ENCODE measurements at places on chromosomes 2 and 18.

GRCh38 chr2:82158150-82158549 lies 1853.6 kb upstream of the LRRTM1 start:
- no peak for DNase-seq

DNA sequence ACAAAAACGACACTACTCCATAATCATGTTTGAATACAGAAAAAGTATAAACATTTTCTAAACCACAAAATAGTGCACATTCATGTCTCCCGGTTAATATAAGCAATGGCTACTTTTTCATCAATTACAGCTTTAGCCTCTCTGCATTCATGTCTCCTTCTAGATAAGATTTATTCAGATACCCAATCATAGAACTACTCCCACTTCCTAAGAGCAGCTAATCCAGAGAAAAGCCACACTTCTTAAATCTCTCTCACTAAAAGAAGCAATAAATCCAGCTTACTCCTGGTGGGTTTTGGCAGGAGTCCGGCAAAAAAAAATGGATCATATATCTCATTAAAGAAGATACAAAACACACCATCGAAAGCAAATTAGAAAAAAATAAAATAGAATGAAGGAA lies 20.1 kb downstream of the DSEL start:
- no peak for DNase-seq

DNA sequence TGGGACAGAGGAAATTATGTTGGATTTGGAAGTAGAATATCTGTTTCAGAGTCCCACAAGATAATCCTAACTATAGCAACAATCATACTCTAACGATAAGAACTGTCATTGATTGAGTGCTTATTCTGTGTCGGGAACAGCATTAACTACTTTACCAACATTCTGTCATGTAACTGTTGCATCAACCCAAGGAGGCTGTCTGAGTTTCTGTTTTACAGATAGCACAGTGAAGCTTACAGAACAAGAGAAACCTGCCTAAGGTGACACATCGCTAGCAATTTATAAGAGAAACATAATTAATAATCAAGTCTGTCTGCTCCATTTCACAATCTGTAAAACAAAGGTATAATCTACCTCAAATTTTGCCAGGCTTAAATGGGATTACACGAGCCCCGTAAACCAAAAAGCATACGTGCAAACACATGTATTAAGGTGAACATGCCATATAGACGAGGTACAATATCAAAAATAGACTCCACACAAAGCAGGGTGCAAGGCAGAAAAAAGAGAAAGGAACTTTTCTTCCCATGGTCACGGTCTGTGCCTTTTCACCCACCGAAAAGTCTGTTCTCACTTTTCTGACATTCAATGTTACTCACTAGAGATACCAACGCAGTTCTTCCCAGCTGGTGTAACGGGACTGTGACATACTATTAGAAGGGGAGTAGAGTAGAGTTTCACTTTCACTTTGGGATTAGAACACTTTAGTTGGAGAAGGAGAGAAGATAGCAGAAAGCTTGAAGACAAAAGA lies 37.2 kb upstream of the SLC8A1 start:
- DNase-seq: no peak

DNA sequence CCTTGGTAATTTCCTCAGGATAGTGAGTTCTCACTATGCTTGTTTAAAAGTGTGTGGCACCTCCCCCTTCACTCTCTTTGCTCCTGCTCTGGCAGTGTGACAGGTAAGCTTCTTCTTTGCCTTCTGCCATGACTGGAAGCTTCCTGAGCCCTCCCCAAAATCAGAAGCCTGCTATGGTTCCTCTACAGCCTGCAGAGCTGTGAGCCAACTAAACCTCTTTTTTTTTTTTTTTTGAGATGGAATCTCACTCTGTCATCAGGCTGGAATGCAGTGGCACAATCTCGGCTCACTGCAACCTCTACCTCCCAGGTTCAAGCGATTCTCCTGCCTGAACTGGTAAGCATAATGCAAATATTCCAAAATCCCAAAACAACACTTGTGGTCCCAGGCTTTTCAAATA lies 80.0 kb downstream of the SOWAHC start:
- DNase-seq: no peak

- DNase-seq: no peak
Measured at GRCh38 chr18:7334973-7335568, 104.2 kb downstream of the LRRC30 start.

- no peak for DNase-seq
Measured at GRCh38 chr18:45408218-45408617, 207.1 kb upstream of the SLC14A2 start.

- DNase-seq: no peak
Measured at GRCh38 chr2:12817870-12818269, 101.1 kb downstream of the TRIB2 start.

- DNase-seq: no peak
Measured at GRCh38 chr2:70374616-70375015, 72.7 kb upstream of the FAM136A start.

DNA sequence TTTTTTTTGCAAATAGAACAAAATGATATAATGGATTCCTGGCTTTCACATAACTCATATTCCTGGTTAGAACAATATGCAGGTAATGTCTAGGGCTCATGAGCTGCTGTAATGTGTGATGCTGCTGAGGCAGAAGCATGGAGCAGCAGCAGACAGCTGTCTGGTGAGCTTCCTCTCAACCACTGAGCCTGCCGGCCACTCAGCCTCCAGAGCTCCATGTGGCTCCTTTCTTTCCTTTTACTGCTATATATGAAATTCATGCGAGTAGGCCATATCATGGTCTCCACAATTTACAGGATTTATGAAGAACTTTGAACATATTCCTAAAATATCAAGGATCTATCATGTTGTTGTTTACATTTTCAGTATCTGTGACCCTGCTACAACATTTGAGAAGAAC lies 120.9 kb downstream of the MEP1B start:
- DNase-seq: no peak

GRCh38 chr2:5394223-5394622 lies 298.0 kb upstream of the SOX11 start:
- no peak for DNase-seq

GRCh38 chr2:173358616-173359015 lies 3.9 kb downstream of the CDCA7 start:
- DNase-seq: no peak

DNA sequence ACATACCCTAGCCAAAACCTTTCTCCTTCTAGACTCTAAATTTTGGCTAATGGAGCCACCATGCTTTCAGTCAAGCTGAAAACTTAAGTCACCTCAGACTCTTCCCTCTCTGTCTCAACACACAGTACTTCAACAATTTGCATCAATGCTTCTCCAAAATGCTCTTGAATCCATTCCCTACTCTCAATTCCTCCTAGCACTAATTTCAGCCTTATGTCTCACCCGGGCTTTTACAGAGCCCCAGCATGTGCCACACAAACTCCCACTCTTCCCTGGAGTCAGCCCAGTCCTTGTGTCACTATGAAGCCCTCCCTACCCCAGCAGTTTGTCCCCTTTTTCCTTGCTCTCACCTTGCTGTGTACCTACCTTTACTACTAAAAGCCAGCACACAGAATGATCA lies 38.7 kb downstream of the AAK1 start:
- DNase-seq: no peak

GRCh38 chr2:37869304-37869703 lies 55.8 kb upstream of the RMDN2 start:
- no peak for DNase-seq

DNA sequence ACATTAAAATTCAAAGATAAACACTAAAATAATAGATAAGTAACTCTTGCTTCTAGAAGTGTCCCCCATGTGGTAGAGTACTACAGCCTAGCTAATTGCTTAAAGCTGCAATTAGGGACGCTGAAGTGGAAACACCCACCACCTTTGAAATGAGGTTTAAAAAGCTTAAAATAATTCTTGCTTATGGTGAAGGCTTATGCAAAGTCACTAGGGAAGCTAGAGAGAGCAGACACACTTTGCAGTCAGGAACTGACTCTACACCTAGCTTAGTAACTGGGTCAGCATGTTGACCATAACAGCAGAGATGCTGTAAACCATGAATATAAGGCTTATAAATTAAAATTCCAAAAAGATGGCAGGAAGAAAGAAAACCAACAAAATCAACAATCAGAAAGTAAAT lies 65.4 kb upstream of the DSG1 start:
- no peak for DNase-seq

DNA sequence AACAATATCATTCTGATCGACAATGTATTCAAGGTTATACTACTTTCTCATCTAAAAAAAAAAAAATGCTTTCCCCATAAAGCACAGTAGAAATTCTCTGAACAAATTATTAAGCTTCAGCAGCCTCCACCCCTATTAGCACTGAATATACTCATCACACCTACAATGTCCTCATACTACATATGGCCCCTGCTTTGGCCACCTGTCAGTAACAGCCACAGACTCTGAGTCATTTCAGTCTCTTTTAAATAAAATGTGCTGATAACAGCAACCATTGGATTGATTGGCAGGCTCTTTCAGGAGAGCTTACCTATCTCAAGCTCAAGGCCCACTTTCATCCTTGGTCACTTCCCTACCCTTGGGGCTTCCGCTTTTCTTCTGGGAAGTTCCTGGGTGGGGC lies 236.7 kb downstream of the TMX3 start:
- no peak for DNase-seq

DNA sequence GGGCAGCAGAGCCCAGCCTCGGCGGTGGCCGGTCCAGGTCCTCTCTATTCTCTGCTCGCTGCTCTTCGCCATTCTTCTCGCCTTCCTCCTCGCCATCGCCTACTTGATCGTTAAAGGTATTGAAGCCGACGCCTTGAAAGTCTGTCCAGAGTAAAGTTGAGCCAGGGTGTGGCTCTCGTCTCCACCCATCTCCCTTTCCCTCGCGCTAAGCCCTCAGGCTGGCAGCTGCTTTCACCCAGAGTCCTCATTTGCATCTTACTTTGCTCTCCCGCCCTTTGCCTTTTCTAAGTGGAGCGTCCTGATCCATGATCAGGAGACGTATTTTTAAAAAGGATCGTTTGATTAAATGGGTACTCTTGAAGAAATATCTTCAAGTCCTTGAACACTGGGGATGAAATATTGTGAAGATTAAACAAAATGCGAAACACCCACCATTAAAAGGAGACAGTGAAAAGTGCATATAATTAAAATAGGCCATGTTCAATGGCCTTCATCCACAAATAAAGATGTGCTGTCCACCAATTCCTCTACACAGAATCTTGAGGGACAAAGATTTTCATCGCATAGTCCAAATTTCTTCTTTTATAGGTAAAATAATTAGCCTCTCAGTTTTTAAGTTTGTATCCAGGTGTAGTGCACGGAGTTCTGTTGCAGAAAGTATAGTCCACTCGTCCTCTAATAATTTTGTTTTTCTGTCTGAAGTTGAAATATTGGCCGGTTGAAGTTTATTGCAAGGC lies 657 bp downstream of the ARL6IP6 start:
- no peak for DNase-seq

DNA sequence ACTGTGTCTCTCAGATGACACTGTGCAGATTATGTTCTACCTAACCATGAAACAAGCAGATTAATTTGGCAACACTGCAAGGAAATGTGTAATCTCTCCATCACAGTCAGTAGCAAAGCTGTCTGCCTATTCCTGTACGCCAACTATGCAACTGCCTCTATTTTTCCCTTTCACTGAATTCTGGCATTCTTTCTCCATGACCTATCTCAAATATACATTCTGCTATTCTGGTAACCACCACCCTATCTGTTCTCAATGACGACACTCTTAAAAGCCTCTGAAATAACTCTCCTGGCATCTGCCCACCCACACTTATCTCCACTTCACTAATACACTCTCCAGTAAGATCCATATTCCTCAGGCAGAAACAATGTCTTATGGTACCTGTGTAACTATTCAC lies 78.7 kb downstream of the ABCA12 start:
- no peak for DNase-seq

DNA sequence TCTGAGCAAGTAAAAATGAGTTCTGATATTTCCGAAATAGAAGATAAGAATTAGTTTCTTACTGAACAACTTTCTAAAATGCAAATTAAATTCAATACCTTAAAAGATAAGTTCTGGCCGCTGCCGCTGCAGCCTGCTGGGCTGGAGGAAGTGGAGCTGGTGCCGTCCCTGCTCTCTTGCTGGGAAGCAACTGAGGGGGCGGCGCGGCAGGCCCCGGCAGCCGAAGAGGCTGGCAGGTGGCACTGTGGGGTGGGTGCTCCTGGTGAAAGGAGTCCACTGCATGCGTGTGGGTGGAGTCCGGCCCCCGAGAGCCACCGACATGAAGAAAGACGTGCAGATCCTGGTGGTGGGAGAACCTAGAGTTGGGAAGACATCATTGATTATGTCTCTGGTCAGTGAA lies 89.5 kb upstream of the ZNF519 start:
- no peak for DNase-seq

GRCh38 chr2:7910752-7911151 lies 771.1 kb upstream of the ID2 start:
- DNase-seq: no peak

DNA sequence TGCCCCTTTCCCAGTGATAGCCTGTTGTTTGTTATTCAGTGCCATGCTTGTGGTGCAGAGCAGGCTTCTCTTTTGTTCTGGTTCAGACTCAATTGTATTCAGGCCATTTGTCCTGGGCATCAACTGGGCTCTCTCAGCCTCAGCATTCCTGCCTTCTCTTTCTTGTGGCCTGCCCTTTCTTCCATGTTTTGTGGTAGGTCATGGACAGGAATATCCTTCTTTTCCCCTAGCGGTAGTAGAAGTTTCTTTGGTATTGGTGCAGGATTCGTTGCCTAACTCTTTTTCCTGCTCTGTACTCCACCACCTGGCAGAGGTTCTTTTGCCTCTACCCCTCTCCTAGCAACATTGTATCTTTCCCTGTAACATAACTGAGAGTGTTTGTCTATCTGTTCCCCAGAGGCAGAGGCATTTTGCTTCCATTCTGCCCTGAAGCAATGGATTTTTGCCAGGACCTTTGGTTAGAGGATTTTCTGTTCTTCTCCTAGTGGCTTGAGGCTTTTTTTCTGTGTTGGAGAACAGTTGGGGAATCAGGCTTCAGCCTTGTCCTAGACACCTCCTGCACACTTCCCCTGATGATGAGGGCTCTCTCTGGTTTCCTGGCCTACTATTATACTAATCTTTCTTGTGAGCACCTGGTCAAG lies 68.5 kb downstream of the NCOA1 start:
- no peak for DNase-seq

DNA sequence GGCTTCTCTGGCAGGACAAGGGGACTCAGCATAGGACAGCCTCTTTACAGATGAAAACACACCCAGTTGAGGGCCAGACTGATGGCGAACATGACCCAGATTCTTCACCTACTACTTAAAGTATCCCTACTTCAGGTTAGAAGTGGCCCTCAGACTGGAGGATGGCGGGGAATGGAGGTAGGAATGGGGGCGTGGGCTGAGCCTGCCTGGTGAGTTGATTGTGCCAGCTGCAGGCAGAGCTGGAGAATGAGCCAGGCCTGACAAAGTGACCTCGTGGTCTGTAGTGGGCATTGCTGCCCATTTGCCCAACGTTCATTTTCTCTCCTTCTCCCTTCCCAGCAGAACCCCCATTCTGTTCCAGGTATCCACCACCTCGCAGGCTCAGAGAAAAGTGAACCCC lies 186.1 kb downstream of the KLHL29 start:
- no peak for DNase-seq

- DNase-seq: no peak
Measured at GRCh38 chr2:3465844-3466481, 53.4 kb downstream of the ADI1 start.

DNA sequence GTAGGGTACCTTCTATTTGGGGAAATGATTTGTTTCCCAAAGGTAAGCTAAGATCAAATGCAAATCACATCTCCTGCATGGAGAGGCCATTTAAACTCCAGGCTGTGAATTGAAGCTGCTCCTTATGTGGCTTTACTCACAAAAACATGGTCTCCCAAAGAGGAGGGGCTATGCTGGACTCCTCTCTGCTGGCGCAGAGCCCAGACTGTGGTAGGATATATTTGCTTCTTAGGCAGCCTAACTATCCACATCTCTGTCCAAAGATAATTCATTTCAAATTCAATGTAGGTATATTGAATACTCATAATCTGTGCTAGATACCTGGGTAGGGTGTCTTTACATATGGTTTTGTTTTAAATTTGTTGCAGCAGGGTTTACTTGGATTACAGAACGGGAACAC lies 358.5 kb downstream of the ALK start:
- DNase-seq: no peak
